ENCODE measurements at places on chromosomes 1 and 21.

DNA sequence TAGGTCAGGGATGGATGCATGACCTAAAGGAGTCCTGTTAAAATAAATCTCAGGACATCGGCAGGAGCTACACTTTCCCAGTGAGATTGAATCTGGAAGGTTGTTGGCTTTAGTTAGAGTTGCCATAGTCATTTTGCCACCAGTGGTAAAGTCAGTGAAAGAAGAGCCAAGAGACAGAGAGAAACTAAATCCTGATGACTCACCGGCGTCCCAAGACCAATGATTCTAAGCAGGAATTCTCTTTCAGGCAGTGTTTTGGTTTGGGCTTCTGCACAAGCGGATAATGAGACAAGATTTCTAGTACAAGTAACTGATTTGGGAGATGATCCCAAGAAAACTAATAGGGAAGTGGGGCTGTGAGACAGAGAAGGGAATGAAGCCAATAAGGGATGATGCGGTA, 88.8 kb upstream of the ETS2 start:
- DNase-seq = no peak

DNA sequence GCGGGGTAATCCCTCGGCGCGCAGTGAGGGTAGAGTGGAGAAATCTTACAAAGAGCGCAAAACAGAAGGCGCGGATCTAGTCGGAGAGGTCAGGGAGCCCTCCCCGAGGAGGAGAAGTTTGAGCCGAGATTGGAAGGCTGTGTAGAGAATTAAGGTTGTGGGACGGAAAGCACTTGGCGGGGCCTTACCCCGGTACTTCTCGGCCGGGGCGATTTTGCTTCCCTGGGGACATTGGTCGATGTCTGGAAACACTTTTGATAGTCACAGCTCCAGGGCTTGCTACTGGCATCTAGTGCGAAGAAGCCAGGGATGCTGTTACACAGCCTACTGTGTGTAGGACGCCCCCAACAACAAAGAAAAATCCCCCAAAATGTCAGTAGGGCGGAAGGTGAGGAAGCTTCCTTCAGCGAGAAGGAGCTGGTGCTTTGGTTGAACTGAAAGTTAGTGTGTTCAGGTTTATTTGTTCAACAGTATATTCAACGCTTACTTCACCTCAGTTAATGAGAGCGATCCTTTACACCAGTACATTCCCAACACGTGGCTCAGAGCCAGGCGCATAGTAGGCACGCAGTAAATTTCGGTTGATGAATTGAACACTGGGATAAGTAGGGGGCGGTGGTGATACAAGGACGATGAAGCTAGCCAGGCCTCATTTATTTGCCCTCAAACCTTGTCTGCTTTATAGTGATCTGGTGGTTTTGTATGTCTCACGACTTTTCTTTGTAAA, 807 bp downstream of the CEP85 start:
- DNase-seq = no peak

DNA sequence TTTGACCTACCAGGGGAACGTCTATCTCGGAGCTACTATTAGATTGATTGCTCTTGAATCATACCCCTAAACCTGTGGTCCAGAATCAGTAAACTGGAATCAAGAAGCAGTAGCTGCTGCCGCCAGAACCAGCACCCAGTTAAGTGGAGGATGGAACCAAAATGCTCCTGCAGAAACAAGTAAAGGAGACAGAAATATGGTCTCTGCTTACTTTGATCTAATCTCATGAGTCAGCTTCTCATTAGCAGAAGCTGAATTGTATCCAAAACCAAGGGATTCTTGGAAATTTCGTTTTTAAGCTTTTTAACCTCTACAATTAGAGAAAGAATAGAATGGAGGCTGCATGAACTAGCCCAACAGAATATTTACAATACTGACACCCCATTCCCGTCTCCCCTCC, 42.6 kb upstream of the PIGV start:
- no peak for DNase-seq

- DNase-seq = no peak
These were observed 50.3 kb downstream of the ATP6V1G3 start for GRCh38 chr1:198490224-198490623.

DNA sequence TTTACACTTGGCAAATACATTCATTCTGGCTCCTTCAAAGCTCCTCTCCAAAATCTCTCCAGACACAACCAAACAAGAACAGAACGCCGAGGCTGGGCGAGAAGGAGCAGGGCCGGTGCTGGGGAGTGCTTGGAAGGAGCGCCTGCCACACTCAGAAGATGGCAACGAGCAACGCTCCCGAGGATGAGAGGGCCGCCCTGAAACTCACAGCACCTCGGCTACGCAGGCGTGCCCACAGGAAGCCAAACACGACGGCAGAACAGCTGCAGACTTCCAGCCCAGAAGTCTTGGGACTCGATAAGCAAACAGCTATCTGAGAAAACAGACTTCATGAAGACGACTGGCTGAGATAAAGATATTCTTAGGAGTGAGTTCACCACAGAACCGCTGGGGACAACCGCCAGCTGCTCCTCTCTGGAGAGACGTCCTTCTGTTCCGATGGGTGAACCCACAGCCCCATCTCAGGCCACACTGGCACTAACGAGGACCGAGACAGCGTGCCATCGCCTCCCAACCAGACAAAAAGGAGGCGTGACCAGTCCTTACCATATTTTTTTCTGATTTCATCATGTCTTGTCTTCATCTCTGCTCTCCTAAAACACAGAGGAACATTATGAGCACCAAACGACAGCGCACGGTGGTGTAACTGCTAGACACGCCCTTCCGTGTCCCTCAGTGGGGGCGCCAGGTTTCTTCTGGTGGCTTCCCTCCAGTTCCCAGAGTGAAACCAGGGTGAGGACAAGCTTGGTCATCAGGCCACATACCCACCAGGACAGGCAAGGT, 18.6 kb downstream of the PTTG1IP start:
- DNase-seq = no peak

DNA sequence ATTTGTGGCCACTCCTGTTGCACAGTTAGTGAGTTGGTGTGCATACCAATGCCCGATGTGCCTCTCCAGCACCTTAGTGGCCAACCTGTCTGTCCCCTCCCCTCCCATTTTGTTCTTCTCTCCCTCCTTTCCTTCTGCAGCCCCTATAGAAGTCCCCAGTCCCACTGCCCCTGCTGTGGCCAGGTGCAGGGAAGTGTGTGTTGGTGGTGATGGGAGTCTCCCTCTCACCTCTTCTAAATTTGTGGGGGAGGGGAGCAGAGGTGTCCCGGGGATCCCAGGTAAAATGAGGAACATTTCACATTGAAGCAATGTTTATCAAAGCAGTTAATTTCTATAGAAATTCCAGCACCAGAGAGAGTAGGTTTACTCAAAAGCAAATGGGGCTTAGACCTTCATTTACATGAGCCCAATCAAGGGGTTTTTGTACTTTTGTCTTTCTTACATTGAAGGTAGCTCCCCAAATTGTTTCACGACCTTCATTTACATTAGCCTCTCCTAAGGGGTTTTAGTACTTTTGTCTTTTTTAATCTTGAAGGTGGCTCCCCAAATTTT, 3.0 kb upstream of the C1orf21 start:
- DNase-seq = no peak

GRCh38 chr1:29934255-29934772, 698.0 kb downstream of the PTPRU start:
- DNase-seq = no peak

DNA sequence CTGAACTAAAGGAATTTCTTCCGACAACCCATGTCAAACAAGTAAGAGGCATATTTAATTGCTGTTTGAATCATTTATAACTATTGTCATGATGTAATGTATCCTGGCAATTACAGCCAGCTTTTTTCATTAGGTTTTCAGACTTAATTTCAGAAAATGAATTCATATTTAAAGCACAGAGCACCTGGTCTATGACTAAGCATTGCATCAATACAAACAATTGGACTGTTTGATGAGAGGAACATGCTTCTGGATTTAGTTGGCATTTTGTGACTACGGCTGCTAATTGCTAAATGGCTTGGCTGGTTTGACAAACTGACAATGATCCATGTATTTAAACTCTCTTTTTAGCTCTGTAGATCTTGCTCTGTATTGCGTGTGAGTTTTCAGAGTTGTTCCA, 853.4 kb downstream of the NCAM2 start:
- no peak for DNase-seq

GRCh38 chr1:145995148-145995881, 1.1 kb downstream of the TXNIP start:
- DNase-seq = no peak

- DNase-seq = peak; percentile 79
These were observed 4.6 kb downstream of the ID3 start for GRCh38 chr1:23554481-23555269.

DNA sequence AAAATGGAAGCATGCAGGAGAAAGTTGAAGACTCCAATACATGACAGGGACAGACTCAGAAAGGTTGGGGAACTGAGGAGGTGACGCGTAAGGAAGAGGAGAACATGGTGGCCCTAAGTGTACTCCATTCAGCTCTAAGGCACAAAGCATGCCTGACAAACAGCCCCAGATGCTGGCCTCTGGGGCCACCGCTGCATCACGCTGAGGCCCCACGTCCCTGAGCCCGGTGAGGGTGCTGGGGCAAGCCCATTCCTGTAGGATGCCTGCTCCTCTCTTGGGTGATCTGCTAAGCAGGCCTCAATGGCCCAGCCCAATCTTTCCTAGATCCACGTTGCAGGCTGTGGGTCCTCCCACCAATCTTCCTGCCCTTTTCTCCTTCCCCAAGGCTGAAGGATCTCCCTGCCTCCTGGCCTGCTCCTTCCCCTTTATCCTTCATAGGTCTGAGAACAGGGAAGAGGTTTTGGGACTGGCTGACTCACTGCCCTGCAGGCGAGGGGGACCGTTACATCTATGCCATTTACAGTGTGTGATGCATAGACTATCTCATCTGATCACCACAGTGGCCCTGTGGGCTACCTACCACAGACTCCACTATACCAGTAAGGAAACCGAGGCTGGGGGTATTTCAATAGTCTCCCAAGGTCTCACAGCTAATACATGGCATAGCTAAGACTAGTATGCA, 16.8 kb upstream of the NID1 start:
- DNase-seq = no peak
